Activated naive CD4-positive, alpha-beta T cell (primary cell): ENCODE measurements at places on chromosomes 2 and 18.
A peak's percentile ranks its signal among the peaks of the same experiment; 100 is the strongest.

DNA sequence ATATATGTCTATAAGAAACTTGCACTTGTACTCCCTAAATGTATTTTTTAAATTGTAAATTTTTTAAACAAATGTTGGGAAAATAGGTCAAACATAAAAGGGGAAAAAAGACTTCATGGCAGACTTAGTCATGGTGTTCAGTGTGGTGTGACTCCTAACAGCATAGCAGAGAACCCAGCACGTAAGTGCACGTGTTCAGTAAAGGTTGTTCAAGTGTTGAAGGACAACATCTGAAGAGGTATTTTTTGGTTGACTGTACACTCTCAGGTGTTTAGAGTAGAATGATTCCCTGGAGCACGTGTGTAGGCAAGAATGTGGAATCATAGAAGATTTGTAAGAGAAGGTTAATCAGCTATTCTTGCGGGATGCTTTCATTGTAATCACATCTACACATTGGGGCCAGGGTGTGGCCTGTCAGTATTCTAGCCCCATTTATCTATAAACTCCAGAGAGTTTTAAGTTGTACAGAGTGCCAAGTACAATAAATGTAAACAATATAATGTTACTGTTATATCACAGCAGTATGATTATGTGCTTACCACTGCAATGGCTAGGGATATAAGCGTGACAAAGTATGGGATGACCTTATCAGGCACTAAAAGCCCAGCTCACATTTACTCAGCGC is 106.8 kb downstream of the CRIM1 start:
- DNase-seq: no peak

DNA sequence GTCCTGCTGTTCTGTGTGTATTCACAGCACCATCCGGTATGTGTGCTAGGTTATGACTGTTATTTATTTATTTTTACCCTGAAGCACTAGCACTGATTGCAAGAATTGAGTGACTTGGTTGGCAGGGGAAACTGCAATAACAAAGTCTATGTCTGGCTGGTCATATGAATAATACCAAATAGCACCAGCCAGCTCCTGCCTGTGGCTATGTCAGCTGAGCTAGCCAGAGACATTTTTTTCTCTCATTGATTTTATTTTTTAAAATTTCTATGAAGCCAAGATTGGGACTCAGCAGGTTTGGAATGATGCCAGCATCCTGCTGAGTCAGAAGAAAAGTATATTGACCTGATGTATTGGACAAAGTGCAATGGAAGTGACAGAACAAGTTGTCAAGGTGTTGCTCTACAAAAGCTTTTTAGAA is 188.5 kb upstream of the CDH2 start:
- DNase-seq: no peak

DNA sequence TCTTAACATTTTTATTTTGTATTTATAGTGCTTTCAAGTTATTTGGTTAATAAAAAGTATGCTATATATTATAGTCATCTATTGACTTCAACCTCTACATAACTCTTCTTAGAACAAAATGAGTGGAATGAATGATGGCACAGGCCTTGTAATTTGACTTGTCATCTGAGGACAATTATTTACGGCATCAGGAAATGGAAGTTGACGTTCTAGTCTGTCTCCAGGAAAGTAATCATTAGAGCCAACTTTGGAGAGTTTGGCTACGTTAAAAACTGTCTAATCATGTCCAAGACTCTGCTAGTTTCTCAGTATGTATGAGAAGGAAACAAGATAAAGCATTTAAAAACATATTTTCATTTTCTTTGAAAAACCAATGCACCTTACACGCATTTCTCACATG is 353.6 kb downstream of the ARHGAP15 start:
- no peak for DNase-seq

DNA sequence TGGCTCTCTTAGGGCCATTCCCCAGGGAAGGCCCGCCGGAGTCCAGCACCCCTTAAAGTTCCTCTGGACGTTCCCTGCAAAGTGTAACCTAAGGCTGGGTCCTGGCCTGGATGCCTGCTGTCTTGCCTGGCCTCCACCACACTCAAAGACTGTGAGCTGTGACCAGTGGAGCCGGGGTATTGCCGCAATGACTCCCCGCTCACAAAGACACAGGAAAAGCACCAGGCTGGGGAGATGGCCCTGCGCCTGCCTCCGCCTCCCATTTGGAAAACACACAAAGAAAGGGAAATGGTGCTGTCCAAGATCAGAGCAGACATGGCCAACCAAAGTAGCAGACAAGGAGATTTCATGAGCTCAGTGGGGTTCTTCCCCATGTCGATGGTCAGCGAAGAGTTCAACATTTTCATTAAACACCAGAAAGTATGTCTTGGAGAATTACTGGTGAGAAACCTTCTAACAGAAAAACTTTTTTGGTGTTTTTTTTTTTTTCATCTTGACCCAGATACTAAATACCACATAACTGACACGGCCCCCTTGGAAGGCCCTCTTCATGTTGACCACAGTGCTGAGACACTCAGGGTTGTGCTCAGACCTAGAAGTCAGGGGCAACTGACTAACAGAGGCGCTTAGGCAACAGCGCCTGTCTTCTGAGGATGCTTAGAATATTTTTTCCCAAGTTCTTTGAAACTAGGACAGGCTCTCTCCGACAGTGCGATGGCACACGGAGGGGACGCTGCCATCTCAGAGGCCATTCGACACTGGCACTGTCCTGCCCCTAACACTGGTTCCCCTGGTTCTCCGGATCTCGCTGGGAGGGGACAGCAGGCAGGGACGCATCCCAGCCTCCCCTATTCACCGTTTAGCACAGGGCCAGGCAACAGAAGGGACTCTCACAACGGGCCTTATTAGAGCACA is 226.4 kb upstream of the ID2 start:
- no peak for DNase-seq

GRCh38 chr18:23386317-23386716 is 66.8 kb upstream of the RIOK3 start:
- no peak for DNase-seq

- no peak for DNase-seq
Measured at GRCh38 chr2:18959200-18959599, 369.8 kb upstream of the NT5C1B start.

DNA sequence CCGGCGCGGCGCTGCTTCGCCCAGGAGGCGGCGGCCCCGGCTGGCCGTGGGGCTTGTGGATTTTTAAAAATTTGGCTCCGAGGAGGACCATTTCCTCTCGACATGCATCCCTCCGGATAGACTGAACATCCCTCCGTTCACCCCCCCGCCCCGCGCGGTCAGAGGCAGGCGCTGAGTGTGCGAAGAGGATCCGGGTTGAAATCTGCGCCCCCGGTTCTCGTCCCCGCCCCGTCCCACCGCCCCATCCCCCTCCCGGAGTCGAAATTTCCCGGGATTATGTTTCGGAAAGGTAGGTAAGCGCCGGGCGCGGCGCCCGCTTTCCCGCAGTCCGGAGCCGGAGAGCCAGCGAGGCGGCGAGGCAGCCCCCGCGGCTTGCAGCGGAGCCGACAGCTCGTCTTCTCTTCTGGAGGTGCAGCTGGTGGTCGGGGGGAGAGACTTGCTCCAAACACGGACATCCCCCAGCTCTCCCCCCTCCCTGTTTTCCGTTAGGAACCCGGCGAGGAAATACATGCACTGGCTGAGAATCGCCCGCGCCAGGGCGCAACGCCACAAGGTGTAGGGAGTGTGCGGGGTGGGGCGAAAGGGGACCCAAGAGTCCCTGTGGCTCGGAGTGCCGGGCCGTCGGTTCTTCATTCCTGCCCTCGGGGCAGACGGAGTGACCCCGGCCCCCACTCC is at the start of gene PRKCE:
PRKCE (plus strand) TSS at position 261 of the 675 bp plus-strand sequence.
- DNase-seq: peak; percentile 43

DNA sequence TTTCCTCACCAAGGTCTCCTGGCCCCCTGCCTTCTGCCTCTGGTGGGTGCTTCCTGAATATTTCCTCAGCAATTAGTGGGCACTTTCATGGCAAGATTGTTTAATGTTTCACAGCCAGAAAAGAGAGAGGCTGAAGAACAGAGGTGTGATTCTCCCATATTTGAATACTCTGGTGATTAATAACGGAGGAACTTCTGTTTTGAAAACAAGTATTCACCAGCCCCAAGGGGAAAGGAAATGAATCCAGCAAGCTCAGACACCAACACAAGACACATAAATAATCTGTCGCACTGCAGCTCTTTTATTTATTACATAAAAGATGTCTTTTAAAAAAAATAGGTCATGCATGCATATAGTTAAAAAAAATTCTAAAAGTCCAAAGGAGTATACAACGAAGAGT is 57.7 kb downstream of the MRPL35 start:
- DNase-seq: no peak

DNA sequence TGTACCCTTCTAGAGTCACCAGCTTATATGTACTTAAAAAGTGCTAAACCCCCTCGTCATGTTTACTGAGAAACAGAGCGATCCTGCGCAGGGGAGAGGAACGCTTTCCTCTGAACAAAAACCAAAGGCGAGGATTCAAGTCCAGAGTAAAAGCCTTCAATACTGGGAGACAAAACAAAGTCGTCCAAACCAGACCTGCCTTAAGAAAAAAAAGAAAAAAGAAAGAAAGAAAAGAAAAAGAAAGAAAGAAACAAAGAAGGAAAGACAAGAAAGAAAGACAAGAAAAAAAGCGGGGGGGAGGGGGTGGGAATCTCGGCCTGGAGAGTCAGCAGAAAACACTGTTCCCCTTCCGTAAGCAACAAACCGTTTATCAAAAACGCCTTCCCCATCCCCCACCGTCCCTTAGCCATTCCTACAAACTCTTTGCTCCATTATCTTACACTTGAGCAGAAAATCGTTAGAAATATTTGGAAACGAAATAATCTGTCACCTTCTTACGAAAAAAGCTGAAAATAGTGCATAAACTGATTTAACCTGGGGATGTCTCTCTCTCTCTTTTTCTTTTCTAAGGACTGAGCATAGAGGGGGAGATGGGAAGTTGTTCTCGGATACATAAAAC is 3.3 kb downstream of the PTGR3 start:
- DNase-seq: no peak

DNA sequence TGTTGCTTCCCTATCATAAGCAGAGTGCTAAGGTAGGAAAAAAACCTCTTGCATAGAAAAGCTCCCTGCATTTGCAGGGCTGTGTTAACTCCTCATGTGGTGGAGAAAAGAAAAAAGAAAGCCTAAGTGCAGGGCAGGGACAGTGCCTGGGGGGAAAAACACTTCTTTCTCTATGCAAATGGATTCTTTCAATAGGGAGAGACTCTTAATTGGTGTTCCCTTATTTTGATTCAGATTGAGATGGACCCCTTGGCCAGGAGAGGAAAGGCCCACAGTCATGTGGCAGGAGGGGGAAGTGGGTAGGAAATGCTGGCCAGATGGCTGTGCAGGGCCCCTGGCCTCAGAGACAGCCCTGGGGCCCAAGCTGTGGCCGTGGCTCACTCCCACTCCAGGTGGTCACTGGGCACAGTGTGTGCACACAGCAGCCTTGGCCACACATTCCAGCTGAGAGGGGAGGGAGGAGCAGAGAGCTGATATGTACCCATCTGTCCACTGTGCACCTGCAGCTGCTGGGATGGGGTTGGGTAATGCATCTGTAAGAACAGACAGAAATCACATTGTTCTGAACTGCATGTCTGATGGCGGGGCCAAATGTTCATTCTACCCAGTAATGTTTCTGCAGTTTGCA is 410.4 kb downstream of the DSC3 start:
- no peak for DNase-seq

DNA sequence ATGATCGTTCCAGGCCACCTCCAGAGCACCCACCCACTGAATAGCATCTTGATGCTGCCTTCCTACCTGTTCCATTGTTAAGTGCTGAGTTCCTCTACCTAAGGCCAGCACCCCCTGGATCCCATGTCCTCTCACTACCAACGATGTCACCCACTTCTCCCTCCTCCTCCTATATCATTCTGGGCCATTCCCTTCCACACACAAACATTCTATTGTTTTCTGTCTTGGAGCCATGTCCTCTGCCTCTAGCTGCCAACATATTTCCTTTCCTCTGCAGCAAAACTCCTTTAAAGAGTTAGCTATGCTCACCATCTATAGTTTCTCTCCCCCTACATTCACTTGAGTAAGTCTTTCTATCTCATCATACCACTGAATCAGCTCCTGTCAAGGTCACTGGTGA is 64.0 kb upstream of the ACKR3 start:
- no peak for DNase-seq

DNA sequence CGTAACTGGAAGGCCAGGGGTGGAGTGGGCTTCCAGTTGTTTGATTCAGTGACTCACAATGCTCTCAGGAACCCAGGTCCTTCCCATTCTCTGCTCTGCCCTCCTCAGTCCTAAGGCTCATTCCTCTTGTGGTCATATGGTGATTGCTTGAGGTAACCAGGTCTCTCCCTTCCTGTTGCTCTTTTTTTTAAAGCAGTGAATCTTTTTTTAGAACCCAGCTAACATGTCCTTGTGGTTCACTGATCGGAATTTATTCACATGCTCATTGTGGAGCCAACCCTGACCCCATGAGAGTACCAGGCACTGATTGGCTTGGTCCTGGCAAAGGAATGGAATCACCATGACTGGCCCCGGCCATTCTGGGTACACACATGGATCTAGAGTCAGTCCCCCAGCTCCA is 7.4 kb downstream of the THNSL2 start:
- DNase-seq: no peak

DNA sequence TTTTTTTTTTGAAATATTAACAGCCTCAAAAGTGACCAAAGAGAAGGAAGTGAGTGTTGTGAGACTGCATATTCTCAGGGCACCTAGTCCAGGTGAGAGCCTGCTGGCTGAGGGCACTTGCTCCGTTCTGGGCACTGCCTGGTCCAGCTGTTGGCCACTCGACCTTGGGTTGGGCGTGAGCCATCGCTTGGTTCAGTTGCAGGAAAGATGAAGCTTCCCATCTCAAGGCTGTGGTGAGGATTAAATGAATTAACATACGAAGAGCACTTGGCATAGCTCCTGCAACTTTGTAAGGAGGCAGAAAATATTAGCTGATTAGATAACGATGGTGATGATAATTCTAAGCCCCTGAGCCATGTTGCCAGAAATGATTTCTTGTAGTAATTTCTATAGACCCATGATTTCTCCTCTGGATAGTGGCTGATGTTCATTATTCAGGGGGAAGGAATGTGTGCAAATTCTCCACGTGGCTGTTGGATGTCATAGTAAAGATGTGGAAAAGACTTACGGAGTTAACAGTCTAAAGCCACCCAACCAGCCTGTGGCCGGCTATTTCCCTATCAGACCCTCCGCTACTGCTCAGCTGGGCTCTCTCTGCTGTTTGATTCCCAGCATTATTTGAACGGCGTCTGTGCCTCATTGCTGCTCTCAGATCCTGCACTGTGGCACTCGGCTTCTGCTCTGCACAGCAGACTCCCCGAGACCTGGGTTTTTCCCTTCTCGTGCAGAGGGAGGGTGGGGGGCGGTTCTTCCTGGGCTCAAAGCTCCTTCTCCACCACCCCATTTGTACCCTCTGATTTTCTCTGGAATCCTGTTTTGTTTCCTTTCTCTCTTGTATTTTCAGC is 221.1 kb downstream of the GALR1 start:
- no peak for DNase-seq
